ENCODE measurements at places on chromosomes 11 and 22. TPM values are rescaled to one million over a fixed set of nuclear protein-coding genes. Genes with fewer than 3 reads are reported as not detected.

- H3K36me3 ChIP-seq: no peaks in the 10 kb centered on the region
- no peaks in the 10 kb centered on the region for H3K4me1 ChIP-seq
- no peak for DNase-seq
- no peak overlapping the region for H3K27ac ChIP-seq
- H3K27me3 ChIP-seq: no peaks in the 10 kb centered on the region
Observed at GRCh38 chr11:72730243-72730642, 22.0 kb downstream of the ARAP1 start.

- H3K27ac ChIP-seq: no peak overlapping the region
- no peak overlapping the region for H3K4me3 ChIP-seq
- DNase-seq: no peak
- no peaks in the 10 kb centered on the region for H3K36me3 ChIP-seq
Observed at GRCh38 chr11:131855320-131855719, 484.9 kb downstream of the NTM start.

DNA sequence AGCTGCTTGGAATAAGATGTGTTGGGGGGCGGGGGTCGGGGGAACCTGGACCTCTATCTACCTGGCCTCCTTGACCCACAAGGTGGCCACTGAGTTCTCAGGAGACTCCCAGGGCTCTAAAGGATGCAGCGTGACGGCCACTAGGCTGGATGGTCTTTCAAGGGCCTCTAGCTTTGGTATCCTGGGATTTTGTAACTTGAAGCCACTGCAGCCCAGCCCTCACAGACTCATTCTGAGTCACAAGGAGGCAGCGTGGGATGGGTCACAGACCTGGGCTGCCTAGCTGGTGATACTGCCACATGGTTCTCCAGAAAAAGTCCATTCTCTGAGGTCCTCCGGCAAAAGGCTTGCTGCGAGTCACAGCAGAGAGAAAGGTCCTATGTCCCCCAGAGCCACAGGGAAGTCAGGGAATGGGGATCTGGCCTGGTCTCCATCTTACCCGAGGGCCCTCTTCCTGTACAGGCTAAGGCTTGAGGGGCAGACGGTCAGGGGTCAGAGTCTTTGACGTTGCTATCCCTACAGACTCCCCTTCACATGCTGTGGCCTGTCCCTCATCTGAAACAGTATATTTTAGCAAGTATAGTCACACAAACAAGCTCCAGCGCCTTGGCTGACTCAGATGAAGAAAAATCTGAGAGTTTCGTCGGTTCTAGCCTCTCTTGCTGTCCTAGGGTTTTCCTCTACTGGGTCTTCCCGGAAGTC lies 52.4 kb downstream of the KCNC1 start:
- no peaks in the 10 kb centered on the region for H3K27me3 ChIP-seq
- H3K36me3 ChIP-seq: no peaks in the 10 kb centered on the region
- no peak overlapping the region for H3K4me3 ChIP-seq

GRCh38 chr11:112962579-112963367 lies 1.6 kb downstream of the NCAM1 start:
- no peaks in the 10 kb centered on the region for H3K4me1 ChIP-seq
- no peak for DNase-seq
- H3K27me3 ChIP-seq: peaks cover 8% of the 10 kb centered on the region
- no peak overlapping the region for H3K27ac ChIP-seq
- H3K4me3 ChIP-seq: peak overlapping the region; percentile 1

Gene FJX1
- 0.79 TPM for polyA plus RNA-seq

Gene OSBP2
- 1.4 TPM for polyA plus RNA-seq

GRCh38 chr22:27372969-27373670 lies 428.4 kb downstream of the MN1 start:
- no peaks in the 10 kb centered on the region for H3K36me3 ChIP-seq
- H3K27me3 ChIP-seq: no peaks in the 10 kb centered on the region
- H3K27ac ChIP-seq: no peak overlapping the region
- peak; percentile 63 for DNase-seq

DNA sequence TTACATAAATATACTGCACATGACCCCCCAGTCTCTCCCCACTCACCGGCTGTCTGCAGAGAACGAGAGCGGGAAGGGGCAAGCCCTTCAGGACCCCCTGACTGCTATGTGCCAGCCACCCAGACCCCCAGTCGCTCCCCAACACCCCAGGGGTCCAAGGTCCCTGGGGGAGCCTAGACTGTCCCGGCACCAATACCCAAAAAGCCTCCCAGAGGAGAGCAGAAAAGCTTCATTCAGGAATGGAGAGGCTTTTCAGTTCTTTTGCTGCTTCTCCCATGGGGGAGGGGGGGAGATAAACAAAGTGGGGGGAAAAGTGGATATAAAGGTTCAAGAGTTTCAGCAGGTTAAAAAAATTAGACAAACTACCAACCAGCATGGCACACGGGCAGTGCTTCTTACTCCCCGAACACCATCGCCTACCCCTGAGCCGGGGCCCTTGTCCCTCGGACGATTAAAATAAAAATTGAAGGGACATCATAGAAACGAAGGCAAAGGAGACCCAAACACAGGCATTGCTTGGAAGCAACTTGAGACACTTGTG lies 1.3 kb downstream of the CSNK1E start:
- H3K4me1 ChIP-seq: peaks cover 44% of the 10 kb centered on the region
- peak; percentile 26 for DNase-seq
- H3K27ac ChIP-seq: peak overlapping the region; percentile 92
- peaks cover 41% of the 10 kb centered on the region for H3K36me3 ChIP-seq

Gene TECTA
- polyA plus RNA-seq: 0.21 TPM

Gene ELF5
- polyA plus RNA-seq: not detected

- H3K27me3 ChIP-seq: no peaks in the 10 kb centered on the region
- no peaks in the 10 kb centered on the region for H3K4me1 ChIP-seq
- DNase-seq: no peak
- no peak overlapping the region for H3K27ac ChIP-seq
- no peaks in the 10 kb centered on the region for H3K36me3 ChIP-seq
Observed at GRCh38 chr22:23103199-23103954, 33.1 kb downstream of the GNAZ start.

All from small intestine (tissue), 16 donors.